ENCODE measurements at places on chromosomes 2 and 18. TPM values are rescaled to one million over a fixed set of nuclear protein-coding genes. Genes with fewer than 3 reads are reported as not detected.

Gene EGR4
- total RNA-seq = not detected

Gene BMP10
- total RNA-seq = not detected

Gene NXPH2
- total RNA-seq = under 0.01 TPM

Gene CDKL4
- total RNA-seq = 4.3 TPM

Gene ZNF396
- 1.3 TPM for total RNA-seq

Gene CXCR1
- total RNA-seq = not detected

Gene MGAT4A
- not detected for total RNA-seq

Gene M1AP
- total RNA-seq = not detected

Gene NAT8
- not detected for total RNA-seq

Gene HOXD11
- 26.4 TPM for total RNA-seq

Gene SH3RF3
- 11.9 TPM for total RNA-seq

Gene CCDC68
- total RNA-seq = 9.1 TPM

Gene LAMA1
- 14.5 TPM for total RNA-seq

Gene CD207
- not detected for total RNA-seq

Gene MPV17
- 73.8 TPM for total RNA-seq

Gene ACSL3
- total RNA-seq = 195 TPM

Gene QPCT
- 27.1 TPM for total RNA-seq

Gene EFR3B
- under 0.01 TPM for total RNA-seq

Gene PLCD4
- 2.2 TPM for total RNA-seq

Gene NDC80
- total RNA-seq = 25.5 TPM

Data from fibroblast of villous mesenchyme (primary cell).